ENCODE measurements at places on chromosomes 7 and 10. TPM values are rescaled to one million over a fixed set of nuclear protein-coding genes. Genes with fewer than 3 reads are reported as not detected.
A peak's percentile ranks its signal among the peaks of the same experiment; 100 is the strongest.

GPR26 gene
- total RNA-seq = not detected

SRRM3 gene
- total RNA-seq = 27.1 TPM

GRCh38 chr7:100835903-100836811 is 8.8 kb upstream of the EPHB4 start:
- DNase-seq = peak; percentile 70

DNA sequence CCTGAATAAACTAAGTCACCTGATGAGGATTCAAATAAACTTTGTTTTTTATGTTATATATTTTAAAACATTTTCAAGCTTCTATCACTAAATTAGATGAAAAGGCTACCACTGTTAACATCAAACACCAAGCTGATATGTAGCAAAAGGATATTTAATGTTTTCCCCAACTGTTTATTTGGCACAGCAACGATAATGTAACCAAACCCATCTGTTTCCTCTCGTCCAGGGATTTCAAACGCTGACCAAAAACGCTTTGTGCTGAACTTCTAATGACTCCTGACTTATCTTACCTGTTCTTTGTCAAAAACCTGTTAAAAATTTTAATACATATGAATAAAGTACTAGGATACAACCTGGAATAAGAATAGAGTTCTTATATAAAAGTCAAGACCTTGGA is 30.5 kb downstream of the DCLRE1A start:
- DNase-seq = no peak

DNA sequence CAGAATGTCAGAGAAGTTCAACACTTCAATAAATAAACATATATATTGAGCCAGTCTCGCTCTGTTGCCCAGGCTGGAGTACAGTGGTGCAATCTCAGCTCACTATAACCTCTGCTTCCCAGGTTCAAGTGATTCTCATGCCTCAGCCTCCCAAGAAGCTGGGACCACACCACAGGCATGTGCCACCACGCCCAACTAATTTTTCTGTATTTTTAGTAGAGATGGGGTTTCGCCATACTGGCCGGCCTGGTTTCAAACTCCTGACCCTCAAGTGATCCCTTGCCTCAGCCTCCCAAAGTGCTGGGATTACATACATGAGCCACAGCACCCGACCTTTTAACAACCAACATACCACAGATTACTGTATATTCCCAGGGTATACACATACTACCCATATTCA is 134.2 kb downstream of the JMJD1C start:
- DNase-seq = no peak

DNA sequence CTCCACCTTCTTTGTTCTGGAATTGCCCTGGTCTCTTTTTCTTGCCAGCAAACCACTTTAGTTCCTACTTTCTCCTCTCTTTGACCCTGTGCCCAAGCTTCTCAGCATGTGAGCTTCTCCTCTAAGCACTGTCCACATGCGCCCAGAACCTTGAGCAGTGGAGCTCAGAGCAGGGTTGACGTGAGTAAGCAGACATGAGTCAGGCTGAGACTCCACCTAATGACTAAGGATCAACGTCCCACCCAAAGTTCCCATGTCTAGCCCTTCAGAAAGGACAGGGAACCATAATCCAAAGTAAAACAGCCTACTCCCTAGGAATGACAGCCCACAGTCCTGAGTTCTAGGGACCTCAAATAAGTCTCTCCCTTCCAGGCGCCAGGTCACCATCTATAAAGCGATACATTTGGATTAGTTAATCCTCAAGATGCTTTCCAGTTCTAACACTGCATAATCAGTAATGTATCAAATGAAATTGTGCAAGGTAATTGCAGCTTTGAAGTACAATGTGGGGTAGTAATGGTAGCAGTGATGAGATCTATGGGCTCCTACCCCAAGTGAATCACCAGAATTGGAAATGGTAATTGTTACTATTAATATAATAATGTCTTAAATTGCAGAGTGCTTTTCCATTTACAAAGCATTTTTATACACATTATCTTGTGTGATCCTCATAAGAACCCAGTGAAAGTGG is 44.5 kb downstream of the KCNMA1 start:
- DNase-seq = peak; percentile 72

DNA sequence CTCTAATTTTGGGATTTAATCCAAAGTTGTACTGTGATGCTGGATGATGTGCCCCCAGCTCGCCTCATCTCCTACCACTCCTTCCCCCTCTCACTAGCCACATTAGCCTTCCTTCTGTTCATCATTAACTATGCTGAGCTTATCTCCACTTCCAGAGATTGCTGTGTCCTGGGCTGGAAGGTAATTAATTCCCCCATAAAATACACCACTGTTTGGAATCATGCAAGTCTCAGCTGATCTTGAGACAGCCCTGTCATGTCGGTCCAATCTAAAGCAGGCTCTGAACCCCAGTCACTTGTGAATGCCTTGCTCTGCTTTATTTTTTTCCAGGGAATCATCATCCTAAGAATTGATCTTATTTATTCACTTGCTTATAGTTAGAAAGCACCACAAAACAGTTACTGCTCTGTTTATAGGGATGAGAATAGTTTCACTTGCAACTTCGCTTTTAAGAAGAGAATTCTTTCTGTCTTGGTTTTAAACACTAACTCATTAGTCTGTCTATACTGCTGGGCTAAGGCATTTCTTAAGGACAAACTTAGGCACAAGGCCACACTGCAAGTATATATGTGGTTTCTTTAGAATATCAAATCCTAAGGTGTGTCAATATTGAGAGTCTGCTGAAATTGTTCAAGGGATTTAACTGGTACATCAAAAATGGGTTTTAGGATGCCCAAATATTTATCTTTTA is 341.1 kb upstream of the SEMA3A start:
- no peak for DNase-seq
